GM04503 (cell line): ENCODE measurements at places on chromosomes 12 and 14.
A peak's percentile ranks its signal among the peaks of the same experiment; 100 is the strongest.

- no peak for DNase-seq
Observed at GRCh38 chr12:83622205-83622604, 935.5 kb downstream of the TMTC2 start.

DNA sequence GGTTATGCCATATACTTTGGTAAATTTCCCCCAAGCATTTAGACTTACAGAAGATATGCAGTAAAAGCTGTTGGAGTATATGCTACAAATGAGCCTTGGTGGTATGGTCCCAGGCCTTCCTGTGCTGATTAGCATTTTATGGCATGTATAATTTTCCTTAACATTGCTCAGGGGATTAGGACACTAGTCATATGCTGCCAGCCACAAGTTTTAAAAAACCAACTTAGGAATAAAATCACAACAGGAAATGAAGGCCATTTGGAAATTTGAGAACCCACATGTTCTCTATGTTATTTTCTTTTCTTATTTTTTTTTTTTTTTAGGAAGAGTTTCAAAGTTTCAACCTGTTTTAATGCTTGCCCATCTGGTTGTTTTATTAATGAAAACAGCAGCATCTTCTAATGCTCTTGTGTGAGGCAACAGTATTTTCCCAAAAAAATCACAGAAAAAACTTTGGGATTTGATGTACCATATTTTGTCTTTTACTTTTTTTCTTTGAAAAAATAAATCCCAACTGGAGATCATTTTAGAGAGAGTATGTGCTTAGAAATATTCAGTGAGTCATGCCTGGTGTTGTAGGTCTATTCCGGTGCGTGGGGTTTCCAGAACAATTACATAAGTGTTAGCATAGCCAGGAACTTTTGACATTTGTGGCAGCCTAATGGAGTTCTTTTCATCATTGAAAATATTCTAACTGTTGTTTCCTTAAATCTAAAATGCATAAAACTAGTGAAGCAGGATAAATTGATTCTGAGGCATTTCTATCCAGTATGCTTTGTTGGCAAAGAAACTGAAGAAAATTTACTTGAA is 21.7 kb upstream of the DUSP6 start:
- no peak for DNase-seq

- DNase-seq = no peak
Observed at GRCh38 chr12:47767216-47767724, 5.8 kb upstream of the SLC48A1 start.

DNA sequence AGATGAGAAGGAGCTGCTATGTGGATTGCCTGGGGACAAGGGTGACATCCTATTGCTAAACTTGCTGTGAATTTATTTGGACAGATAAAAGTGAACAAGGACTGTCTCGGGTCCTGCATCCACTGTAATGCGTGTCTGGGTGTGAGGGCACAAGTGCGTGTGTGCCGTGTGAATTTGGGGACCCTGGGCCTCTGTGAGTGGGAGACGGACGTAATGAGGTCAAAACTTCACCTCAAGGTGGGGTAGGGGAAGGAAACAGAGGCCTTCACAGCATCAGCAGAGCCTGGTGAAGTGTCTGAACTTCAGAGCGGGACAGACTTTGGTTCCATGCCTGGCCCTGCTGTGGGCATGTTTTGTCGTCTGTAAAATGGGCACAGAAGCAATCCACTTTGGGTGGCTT is 14.8 kb downstream of the ASB2 start:
- DNase-seq = no peak

DNA sequence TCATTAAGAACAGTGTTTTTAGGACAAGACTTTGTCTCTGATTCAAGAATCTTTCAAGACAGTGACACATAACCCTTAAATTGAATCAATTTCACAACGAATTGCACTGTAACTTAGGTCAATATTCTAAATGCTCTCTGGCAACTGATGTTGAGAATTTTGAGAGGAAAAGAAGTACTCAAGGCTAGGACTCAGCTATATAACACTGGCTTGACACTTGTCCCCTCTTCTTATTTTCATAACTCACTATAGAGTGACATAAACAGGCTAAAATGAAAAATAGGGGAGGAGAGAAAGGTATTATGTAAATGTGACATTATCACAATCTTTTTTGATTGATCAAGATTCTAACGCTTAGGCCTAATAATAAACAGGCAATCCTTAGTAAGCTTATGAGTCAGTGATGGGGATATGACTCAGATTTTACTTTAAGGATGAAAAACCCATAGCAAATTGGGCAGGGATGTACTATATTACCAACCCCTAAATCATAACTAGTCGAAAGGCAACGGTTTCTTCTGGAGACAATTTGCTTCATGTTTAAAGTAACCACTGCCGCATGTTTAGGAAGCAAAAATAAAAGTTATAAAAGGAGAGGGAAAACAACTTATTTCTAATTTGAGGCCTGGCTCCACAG is 10.9 kb downstream of the BTG1 start:
- peak; percentile 53 for DNase-seq

DNA sequence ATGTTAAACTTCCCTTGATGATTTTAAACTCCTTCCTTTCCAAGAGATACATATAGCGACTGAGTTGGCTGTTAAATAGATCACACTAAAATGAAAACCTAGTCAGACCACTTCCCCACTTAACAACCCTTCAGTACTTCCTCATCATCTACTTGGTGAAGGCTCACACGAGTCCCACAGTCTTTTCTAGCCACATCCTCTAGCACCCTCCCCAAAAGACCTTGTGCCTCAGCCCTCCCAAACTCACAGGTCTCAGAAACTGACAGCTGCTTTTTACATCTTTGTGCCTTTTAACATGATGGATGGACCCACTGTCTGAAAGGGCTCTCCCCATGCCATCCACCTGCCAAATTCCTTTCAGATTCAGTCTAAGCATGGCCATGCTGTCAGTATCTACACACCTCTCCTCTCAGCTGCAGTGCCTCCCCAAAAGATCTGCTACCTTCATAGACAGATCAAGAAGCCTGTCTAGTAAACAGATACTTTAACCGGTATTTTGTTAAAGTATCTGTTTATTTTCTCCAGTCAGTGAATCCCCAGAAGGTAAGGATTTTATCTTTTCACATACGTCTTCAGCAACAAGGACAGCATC is 65.1 kb upstream of the GPHB5 start:
- no peak for DNase-seq

GRCh38 chr12:106415134-106415533 is 57.6 kb downstream of the POLR3B start:
- DNase-seq = peak; percentile 21

DNA sequence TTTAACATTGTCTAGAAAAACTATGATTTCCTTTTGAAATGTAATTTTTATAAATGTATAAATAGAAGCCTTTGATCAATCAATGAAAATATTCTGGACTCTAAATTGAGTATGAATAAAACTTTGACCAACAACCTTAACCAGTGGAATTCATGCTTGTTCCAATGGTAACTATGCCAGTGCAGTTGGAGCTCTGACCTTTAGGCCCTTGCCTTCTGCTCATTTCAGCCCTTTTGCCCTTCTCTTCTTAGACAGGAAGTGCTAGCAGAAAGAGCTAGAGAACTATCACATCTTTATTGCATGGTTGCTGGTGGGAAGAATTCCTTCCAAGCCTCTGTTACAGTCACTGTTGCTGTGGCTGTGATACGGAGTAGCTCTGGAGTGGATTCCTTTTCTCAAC is 39.7 kb downstream of the TTC8 start:
- DNase-seq = no peak
